CD4-positive, alpha-beta T cell treated with Interleukin-6 for 4 hours (primary cell): ENCODE measurements at places on chromosomes 5 and 9.
A peak's percentile ranks its signal among the peaks of the same experiment; 100 is the strongest.

DNA sequence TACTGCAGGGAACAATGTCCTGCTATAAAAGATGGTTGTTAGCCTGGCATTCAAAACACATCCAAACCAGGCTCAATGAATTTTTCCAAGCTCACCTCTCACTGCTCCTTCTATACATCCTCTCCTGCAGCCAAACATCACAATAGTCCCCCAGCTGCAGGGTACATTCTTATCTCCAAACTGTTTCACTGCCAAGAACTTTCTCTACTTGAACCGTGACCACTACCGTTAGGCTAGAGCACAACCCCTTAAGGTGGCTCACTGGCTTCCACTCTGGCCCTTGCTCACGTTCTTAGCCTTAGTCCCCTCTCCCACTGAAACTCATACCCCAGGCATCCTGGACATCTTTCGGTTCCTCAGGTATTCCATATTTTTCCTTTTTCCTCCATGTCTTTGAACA is 29.0 kb upstream of the ANXA6 start:
- DNase-seq: no peak

GRCh38 chr5:63687854-63688516 is 274.3 kb downstream of the HTR1A start:
- no peak for DNase-seq

GRCh38 chr9:72188232-72188631 is 39.0 kb downstream of the GDA start:
- DNase-seq: no peak

GRCh38 chr5:52255308-52255707 is 532.4 kb upstream of the ITGA1 start:
- DNase-seq: no peak

DNA sequence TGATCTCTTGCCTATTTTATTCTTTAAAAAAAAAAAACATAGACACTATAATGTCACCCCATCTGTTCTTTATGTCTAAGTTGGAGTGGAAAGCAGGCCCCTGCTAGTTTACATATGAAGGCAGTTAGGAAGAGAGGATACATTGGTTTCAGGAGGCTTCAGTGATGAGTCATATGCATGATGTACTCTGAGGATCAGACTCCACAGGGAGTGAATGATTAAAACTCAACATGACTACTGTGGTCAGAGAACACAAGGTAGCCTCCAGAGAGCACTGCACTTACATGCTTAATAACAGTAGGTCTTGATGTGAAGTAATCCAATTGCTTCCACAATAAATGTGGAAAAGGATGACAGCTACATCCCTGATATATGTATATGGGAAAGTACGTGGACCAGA is 22.7 kb upstream of the FSTL4 start:
- DNase-seq: no peak

- DNase-seq: peak; percentile 44
Measured at GRCh38 chr9:120902569-120903535, 23.7 kb downstream of the TRAF1 start.

GRCh38 chr5:112492291-112492690 is 73.2 kb upstream of the EPB41L4A start:
- no peak for DNase-seq

DNA sequence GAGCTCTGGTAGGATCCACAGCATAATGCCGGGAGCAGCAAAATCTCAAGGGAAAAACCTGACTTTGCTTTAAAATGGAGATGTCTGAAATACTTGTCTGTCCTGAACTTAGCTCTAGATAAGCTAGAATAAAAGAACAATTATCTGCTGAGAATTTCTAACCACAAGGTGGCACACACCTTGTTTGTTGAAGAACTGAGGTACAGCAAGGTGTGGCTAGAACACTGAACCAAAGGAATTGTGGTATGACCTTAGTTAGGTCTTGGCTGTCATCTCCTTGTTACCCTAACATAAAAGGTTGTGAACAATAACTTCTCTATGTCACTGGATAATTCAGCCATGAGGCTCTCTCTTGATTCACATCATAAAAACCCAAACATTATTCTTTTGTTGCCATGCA is 72.3 kb upstream of the ANXA1 start:
- no peak for DNase-seq

GRCh38 chr5:112320408-112320807 is 98.7 kb downstream of the EPB41L4A start:
- no peak for DNase-seq

GRCh38 chr5:9594913-9595312 is 35.2 kb downstream of the TAS2R1 start:
- DNase-seq: no peak

- DNase-seq: no peak
Measured at GRCh38 chr5:23257656-23258055, 249.8 kb upstream of the PRDM9 start.

GRCh38 chr5:74404574-74405508 is 235.7 kb downstream of the ENC1 start:
- DNase-seq: no peak

- DNase-seq: no peak
Measured at GRCh38 chr9:114238891-114239875, 83.7 kb upstream of the ORM1 start.

- no peak for DNase-seq
Measured at GRCh38 chr9:76155361-76155760, 238.9 kb downstream of the RFK start.

- no peak for DNase-seq
Measured at GRCh38 chr5:112434641-112435040, 15.6 kb upstream of the EPB41L4A start.

- DNase-seq: no peak
Measured at GRCh38 chr9:7579351-7579750, 220.2 kb downstream of the DMAC1 start.

- no peak for DNase-seq
Measured at GRCh38 chr9:135958485-135958884, 2.7 kb downstream of the UBAC1 start.

GRCh38 chr5:176781638-176782570 is 28.5 kb upstream of the UNC5A start:
- DNase-seq: no peak

- no peak for DNase-seq
Measured at GRCh38 chr5:171688696-171689495, 96.7 kb upstream of the SMIM23 start.

DNA sequence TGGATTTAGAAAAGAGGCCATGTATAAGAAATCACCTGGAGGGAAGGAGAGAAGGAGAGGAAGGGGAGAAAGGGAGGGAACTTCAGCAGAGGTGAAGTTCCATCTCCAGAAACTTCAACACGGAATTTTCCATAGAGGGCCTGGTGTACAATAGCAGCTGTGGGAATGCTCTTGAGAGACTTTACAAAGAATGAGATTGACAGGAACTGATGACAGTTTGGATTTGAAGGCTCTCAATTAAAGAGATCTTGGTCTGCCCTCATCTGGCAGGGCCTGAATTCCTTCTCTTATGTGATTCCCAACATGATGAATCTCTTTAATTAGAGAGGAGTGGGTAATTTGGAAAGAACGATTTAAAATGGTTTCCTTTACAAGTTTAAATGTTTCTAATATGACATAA is 143.5 kb downstream of the MLLT3 start:
- DNase-seq: no peak

DNA sequence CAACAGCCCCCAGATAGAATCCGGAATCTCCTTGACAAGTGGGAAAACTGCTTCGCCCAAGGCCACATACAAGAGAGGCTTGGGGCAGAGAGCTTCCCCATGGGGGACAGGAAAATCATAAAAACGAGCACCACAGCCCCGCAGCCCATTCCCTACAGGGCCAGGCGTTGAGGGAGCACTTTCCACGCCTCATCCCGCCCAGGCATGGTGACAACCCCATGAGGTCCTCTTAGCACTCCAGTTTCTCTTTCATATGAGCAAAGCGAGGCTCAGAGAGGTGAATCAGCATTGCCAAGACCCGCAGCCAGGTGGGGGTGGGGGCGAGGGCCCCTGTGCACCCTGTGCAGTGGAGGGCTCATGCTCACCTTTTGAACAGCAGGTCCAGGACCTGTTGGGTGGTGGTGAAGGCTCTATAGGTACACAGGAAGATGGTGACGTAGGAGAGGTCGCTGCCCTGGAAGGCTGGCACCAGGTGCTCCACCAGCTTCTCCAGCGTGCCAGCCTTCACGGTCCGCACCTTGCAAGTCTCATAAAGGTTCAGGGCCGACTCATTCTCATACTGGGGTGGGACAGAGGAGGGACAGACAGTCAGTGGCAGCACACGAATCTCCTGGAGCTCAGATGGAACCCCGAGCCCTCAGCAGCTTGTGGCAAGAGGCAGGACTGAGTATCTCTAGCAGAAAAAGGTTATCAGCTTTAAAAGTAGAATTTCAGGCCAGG is 10.9 kb downstream of the RALGDS start:
- peak; percentile 1 for DNase-seq

GRCh38 chr5:65861830-65862241 is 64.5 kb upstream of the ERBIN start:
- DNase-seq: no peak

- no peak for DNase-seq
Measured at GRCh38 chr5:72101828-72102227, 5.4 kb upstream of the MAP1B start.

- DNase-seq: no peak
Measured at GRCh38 chr9:104905931-104906330, 22.0 kb downstream of the ABCA1 start.

DNA sequence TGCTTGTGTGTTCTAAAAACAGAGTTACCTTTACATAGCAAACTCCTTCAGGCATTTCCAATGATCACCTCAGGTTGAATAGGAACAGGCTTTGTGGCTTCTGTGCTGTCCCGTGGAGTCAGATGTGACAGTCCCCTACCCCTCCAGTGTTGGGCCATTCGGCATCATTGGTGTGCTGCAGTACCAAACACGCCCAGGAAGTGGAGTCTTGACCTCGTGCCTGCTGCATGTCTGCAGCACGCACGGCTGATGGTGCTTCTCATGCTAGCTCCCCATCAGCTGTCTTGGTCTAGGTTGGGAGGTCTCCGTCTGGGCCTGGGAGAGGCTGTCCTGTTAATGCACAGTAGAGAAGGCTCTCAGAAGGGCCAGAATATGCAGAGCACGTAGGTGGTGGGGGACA is 42.5 kb upstream of the PHF2 start:
- DNase-seq: no peak

GRCh38 chr5:58090704-58091103 is 369.2 kb downstream of the PLK2 start:
- DNase-seq: no peak

- DNase-seq: no peak
Measured at GRCh38 chr9:126527109-126527825, 86.5 kb upstream of the LMX1B start.

GRCh38 chr9:74293479-74293878 is 203.7 kb upstream of the RORB start:
- no peak for DNase-seq

- DNase-seq: no peak
Measured at GRCh38 chr5:178551059-178551458, 39.1 kb downstream of the COL23A1 start.

DNA sequence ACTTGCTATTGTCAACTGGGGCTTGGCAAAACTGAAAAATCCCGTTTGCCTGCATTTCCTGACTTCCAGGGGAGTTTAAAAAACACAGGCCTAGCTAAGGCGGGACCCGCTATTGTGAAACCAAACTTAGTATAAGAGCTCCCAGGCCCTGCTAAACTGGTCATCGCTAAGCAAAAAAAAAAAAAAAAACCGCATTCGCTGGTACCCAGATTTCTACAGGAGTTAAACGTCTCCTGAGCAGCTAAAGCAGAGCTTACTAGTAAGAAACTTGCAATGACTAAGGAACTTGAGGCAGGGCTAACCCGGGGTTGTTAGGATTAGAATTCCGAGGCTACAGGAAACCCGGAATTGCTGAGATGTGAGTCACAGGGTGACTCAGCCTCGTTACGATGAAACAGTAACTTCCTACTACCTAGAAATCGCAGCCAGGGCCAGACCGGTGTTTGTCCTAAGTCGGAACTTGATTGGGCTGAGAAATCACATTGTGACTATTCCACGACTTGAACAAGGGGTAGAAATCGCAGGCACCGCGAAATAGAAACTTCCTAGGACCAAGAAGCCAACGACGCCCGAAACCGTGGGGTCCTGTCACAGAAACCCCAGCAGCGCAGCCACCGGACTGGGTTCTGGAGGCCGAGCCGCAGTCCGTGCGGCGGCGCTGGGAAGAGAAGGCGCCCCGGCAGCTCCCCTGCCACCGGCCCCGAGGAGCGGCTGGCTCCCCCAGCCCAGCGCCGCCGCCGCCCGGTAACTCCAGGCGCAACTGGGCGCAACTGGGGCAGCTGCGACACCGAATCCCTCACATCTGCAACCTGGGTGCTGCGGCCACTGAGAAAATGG is 89.4 kb downstream of the ANXA2R start:
- peak; percentile 85 for DNase-seq
